ENCODE measurements at places on chromosomes 5 and 9.

DNA sequence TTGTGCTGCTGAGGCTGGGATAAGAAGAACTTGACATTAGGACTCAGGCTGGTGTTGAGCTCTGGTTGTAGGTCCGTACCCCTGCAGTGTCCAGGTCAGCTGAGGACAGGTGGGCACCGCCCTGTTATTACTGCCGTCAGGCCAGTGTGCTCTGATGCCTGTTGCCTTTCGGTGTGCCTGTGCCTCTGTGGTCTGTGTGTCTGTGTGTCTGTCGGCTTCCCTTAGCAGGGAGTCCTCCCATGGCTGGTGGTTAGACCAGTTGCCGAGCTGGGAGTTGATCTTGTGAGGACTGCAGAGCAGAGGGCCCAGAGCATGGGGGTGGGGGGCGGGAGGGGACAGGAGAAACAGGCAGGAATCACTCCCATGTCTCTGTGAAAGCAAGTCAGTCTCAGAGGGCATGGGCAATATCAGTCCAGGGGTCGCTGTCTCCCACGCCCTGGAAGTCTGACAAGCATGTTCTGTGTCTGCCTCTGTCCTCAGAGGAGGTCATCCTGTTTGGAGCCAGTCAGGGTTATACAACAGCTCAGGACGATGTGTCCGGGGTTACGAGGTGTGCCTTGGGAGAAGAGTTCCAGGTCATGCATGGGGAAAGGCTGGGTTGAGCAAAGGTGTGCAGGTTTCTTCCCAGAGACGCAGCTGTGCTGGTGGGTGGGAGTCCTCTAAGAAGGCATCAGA lies 67.3 kb upstream of the GARNL3 start:
- no peak for DNase-seq

GRCh38 chr5:139147483-139148087 lies 50.6 kb downstream of the SIL1 start:
- DNase-seq = no peak

DNA sequence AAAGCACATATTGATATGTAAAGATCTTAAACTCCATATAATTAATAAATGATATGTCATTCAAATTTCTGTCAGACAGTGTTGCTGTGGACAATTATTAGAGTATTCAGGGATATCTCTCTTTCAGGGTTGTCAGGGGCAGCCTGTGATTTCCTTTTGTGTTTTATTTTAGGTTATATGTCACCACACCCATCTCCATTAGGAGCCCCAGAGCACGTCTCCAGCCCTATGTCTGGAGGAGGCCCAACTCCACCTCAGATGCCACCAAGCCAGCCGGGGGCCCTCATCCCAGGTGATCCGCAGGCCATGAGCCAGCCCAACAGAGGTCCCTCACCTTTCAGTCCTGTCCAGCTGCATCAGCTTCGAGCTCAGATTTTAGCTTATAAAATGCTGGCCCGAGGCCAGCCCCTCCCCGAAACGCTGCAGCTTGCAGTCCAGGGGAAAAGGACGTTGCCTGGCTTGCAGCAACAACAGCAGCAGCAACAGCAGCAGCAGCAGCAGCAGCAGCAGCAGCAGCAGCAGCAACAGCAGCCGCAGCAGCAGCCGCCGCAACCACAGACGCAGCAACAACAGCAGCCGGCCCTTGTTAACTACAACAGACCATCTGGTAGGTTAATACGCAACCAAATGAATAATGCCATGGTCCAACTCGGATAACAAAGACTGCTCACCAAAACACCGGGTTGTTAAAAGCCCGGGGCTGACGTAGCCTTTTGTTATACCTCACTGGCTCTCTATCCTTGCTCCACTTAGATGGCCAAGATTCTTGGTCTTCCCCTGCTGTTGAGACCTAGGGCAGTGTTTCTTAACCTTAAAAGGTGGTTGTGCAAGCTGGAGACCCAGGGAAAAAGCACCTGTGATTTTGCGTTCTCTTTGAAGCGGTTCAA lies 24.4 kb downstream of the SMARCA2 start:
- DNase-seq = no peak

GRCh38 chr9:124306098-124306735 lies 48.5 kb downstream of the NEK6 start:
- DNase-seq = no peak

- no peak for DNase-seq
Observed at GRCh38 chr5:94082405-94082804, 341.0 kb upstream of the POU5F2 start.

DNA sequence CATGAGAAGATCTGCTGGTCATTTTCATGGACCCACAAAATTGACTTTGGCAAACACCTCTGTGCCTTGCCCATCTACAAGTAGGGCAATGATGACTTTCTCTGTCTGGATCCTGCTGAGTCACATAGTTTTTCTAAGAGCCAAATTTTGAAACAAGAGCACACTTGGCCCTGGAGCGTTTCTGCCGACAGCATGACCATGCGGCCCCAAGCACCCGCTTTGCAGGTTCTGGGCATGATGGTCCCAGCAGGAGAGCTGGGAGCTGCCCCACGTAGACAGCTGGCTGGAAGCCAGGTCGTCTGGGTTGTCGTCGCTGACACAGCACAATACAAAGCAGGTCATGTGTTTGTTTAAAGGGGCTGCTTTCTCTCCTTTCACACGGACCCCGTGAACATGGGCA lies 159.8 kb downstream of the SYK start:
- DNase-seq = no peak

- no peak for DNase-seq
Observed at GRCh38 chr9:13644675-13645074, 365.2 kb upstream of the MPDZ start.

GRCh38 chr5:149267241-149267973 lies 4.3 kb upstream of the AFAP1L1 start:
- DNase-seq = no peak

DNA sequence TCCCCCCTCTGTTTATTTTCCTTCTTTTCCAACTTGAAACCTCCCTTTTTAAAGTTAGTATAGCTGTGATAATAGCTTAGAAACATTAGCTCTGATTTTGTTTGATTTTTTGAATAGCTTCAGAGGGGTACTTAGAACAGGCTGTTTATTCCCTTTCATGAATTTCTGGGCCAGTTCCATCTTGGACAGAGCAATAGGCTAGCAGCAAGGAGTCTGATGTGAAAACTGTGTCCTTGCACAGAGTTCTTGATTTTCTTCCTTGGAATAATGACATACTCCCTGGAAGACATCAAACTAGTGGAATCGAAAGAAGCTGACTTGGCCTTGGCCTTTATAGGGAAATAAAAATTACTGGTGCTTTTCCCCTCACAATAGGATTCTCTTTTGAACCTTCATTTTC lies 32.9 kb downstream of the NTRK2 start:
- no peak for DNase-seq

DNA sequence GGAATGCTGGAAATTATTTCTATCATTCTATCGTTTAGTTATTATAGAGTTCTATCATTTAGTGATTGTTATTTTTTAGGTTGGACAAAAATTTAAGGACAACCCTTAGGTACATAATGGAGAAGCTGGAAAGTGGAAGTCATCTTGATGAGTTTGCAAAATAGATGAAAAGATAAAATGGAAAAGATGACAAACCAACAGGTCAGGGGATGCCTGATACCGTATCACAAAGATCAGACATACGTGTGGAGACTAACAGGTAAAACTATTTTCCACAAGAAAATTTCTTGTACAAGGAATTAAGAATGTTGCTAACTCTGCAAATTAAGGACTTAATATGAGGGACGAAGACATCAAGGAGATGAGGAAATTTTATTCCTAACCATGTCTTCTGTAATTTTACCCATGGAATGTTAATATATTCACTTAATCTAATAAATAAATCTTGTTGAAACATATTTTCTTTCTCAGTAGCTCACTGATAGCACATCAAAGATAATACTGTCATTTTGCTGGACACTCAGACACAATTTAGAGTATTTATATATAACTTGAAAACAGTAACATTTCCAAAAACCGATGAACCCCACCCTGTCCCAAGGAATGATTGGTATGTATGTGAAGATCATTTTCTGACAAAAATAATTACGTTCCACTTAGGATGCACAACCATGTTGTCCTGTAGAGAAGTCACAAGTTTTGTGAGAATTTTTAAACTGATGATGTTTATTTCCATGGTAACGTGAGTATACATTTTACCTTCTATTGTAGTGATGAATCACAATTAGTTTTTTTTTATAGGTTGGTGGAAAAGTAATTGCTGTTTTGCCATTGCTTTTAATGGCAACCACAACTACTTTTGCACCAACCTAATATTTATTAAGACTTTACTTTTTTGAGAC lies 2.6 kb downstream of the LURAP1L start:
- no peak for DNase-seq

DNA sequence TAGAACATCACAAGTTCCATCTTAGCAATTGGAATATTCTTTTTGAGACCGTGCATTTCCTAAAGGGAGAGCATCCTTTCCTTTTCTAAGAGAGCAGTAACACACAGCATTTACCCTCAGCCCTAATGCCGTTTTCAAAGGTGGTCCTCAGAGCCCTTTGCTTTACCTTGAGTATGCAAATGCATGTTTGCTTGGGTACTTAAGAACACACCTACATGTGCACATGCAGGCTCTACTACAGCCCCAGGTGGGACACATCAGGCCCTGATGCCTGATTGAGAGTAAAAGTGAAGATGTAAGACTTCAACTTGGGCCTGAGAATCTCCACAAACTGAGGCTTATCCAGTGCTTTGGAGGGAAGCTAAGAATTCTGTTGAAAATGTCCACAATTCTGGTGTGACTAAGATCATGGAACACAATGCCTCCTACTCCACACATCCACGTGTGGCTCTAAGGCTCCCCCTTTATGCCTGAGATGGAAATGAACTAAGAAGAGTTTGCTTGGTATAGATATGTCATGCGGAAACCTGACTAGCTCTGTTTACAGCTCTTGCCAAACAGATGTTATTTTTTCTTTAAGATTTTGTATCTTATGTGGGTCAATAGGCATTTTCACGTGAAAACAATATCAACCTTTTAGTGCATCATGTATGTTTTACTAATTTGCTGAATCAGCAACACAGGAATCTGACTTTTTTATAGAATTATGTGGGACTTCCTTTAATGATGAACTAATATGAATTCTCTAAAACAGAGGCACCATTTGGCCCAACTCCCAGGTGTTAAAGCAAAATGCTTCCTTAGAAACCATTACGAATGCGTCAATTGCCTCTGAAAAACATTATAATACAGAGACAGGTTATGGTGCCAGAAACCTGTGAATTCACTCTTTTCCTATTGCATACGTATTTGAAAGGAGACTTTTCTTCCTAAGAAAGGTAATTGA lies 48.9 kb upstream of the SLC2A8 start:
- no peak for DNase-seq

GRCh38 chr5:143214890-143215289 lies 188.6 kb downstream of the NR3C1 start:
- DNase-seq = no peak

DNA sequence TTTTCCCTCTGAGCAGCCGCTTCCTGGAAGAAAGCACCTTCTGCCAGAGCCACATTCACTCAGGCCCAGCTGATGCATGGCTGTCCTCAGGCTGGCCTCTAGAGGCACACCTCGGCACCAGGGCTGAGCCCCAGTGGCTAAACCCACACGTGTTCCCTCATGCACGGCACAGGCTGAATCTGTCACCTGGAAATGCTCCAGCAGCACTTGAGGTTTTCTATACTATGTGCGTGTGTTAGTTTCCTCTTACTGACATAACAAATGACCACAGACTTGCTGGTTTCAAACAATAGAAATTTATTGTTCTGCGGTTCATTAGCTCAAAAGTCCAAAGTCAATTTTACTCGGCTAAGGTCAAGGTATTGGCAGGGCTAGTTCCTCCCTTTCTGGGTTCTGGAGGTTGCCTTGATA lies 141.4 kb downstream of the LRRC70 start:
- no peak for DNase-seq

GRCh38 chr5:119742311-119742710 lies 113.0 kb downstream of the FAM170A start:
- DNase-seq = no peak

- no peak for DNase-seq
Observed at GRCh38 chr5:177468685-177469628, 4.5 kb downstream of the DBN1 start.

GRCh38 chr5:150789943-150790611 lies 11.5 kb downstream of the SMIM3 start:
- no peak for DNase-seq

GRCh38 chr5:170405817-170406216 lies 16.6 kb upstream of the KCNMB1 start:
- no peak for DNase-seq

DNA sequence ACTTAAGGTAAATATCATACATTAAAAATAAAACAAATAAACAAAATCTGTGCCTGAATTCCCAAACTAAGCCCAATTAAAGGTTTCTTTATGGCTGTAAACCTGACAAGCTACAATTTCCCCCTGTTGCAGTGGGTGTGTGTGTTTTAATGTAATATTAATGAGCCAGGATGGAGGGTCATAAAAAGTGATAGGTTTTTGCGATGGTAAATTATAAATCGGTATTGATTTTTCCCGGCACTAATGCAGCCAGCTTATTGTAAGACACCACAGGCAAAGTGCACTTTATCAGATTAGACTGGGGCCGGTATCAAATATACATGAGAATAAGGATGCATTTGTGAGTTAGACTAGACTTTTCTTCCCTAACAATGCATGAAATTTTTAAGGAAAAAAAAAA lies 120.4 kb downstream of the EBF1 start:
- no peak for DNase-seq

- no peak for DNase-seq
Observed at GRCh38 chr5:146249801-146250200, 46.4 kb downstream of the RBM27 start.

DNA sequence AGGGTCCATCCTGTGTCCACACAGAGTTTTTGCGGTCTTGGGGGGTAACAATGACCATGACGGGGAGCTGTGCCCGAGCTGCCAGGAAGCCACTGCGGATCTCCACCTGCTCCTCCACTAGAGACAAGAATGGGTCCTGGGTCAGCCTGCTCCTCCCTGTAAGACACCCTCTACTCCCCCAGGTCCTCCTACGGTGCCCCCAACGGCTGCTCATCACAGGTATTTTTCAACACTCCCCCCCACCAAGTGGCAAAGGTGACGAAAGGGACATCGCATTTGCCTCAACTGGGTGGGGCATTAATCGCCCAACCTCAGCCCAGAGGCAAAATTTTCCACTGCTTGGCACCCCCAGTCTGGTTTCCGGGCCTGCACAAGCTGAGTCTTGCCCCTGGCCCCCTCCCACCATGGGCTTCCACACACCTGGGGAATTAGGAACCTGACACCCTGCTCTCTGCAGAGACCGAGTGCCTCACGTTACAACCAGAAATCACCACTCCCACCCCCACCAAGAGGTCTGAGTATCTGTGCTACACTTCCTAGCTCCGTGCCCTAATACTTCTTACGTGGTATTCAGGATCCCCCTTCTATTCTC lies 9.6 kb downstream of the NOL6 start:
- DNase-seq = no peak

DNA sequence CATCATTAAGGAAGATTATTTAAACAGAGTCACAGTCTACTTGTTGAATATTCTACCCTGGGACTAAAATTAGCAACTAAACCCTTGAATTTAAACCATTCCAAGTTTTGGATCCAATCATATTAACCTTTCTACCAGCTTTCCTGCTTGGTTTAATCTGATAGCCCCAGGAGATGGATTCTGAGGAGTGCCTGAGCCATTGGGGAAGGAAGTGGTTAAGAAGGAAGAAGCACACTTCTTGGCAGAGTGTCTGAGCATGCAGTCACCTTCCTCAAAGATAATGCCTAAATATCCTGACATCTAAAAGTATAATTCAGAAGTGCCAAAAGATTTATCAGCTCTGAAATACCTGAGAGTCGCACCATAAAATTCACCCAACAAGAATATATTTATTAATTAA lies 74.1 kb upstream of the SNCAIP start:
- no peak for DNase-seq

GRCh38 chr5:171826132-171826531 lies 40.5 kb downstream of the SMIM23 start:
- DNase-seq = no peak

Data from cortex of kidney (tissue), 1 donor.